ENCODE measurements at places on chromosomes 2 and 18. TPM values are rescaled to one million over a fixed set of nuclear protein-coding genes. Genes with fewer than 3 reads are reported as not detected.
A peak's percentile ranks its signal among the peaks of the same experiment; 100 is the strongest.

- no peak overlapping the region for H3K27ac ChIP-seq
- no peak overlapping the region for H3K4me3 ChIP-seq
- DNase-seq = no peak
- H3K36me3 ChIP-seq = no peaks in the 10 kb centered on the region
- H3K4me1 ChIP-seq = no peaks in the 10 kb centered on the region
Observed at GRCh38 chr2:237351796-237352195, 62.2 kb downstream of the COL6A3 start.

DNA sequence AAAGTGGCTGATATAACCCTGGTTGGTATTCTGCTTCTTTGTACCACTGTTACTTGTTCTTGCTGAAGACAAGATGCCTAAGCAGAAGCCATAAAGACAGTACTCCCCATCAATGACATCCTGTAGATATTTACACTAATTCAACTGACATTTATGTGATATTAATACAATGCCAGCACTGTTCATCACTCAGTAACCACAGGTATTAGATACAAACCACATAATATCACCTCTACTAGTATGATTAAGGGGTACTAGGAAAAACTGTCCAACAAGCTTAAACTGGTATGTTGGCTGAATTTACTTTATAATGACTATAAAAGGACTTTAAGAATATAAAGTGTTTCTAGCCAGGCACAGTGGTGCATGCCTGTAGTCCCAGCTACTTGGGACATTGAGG, 65.8 kb downstream of the RTN4 start:
- H3K27me3 ChIP-seq = no peaks in the 10 kb centered on the region
- DNase-seq = no peak

GRCh38 chr2:165791421-165792103, 2.5 kb downstream of the GALNT3 start:
- no peak for DNase-seq
- H3K4me3 ChIP-seq = no peak overlapping the region
- no peak overlapping the region for H3K27ac ChIP-seq
- no peaks in the 10 kb centered on the region for H3K36me3 ChIP-seq

- H3K27me3 ChIP-seq = no peaks in the 10 kb centered on the region
- no peaks in the 10 kb centered on the region for H3K36me3 ChIP-seq
- no peaks in the 10 kb centered on the region for H3K4me1 ChIP-seq
- DNase-seq = no peak
Observed at GRCh38 chr18:44862112-44862511, 181.4 kb downstream of the SETBP1 start.

ABCG5 gene
- total RNA-seq = not detected

GRCh38 chr18:57918601-57919000, 115.5 kb upstream of the ATP8B1 start:
- no peaks in the 10 kb centered on the region for H3K27me3 ChIP-seq
- no peak for DNase-seq
- no peaks in the 10 kb centered on the region for H3K36me3 ChIP-seq
- no peak overlapping the region for H3K27ac ChIP-seq

DNA sequence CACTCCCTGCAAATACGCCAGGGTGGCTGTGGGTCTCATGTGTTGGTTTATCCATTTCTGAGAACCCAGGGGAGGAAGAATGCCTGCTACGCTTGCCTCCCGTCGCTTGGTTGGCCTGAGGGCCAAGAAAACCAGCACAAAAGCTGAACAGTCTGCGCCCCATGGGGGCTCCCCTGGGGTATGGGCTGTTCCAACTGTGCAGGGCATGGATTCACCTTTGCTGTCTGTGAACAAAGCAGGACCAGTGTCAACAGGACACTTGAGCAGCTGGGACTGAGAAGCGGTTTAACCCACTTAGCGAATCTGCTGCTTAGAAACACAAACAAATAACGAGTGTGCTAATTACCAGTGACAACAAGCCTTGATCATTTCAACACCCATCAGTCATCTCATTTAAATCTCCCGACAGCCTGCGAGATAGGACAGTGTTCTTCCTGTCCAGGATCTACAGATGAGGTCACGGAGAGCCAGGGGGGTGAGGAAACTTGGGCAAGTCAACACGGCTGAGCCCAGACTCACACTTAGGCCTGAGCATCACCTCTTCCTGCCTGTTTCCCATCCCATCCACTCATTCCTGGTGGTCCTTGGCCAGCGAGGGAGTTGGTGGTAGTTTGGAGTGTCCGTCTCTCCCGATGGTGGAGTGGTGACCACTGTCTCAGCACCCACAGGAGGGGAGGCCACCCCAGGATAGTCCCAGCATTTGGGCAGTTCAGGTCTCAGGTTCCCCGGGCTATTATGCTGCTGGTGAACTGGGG, 111.6 kb upstream of the HAAO start:
- peak overlapping the region; percentile 23 for H3K27ac ChIP-seq
- H3K4me3 ChIP-seq = no peak overlapping the region
- no peaks in the 10 kb centered on the region for H3K27me3 ChIP-seq

DNA sequence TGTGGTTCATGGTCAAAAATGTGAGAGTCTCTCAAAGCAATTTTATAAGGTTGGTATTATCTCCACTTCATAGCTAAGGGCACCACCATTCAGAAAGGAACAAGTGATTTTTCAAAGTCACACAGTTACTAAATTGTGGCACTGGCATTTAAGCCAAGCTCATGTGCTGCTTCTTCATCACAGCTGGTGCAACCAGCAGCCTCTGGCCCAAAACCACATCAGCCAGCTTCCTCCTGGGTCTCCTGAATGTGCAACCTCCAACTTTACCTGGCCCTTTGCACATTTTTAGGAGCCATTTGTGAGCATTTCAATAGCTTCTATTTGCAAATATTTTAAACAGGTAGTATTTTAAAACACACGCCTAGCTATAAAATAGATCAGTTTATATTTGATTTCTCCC, 293.7 kb downstream of the BCL11A start:
- no peak overlapping the region for H3K4me3 ChIP-seq
- no peaks in the 10 kb centered on the region for H3K27me3 ChIP-seq
- no peak for DNase-seq
- no peak overlapping the region for H3K27ac ChIP-seq

GRCh38 chr2:69188182-69188900, 175.4 kb downstream of the ANTXR1 start:
- peaks cover 39% of the 10 kb centered on the region for H3K27me3 ChIP-seq
- H3K4me1 ChIP-seq = no peaks in the 10 kb centered on the region
- H3K27ac ChIP-seq = no peak overlapping the region
- H3K4me3 ChIP-seq = no peak overlapping the region
- DNase-seq = no peak
- no peaks in the 10 kb centered on the region for H3K36me3 ChIP-seq

- no peaks in the 10 kb centered on the region for H3K4me1 ChIP-seq
- no peaks in the 10 kb centered on the region for H3K36me3 ChIP-seq
Observed at GRCh38 chr2:1032030-1032429, 81.4 kb downstream of the SNTG2 start.

ERICH2 gene
- 1.3 TPM for total RNA-seq

GRCh38 chr2:96537734-96538486, 1.4 kb downstream of the ARID5A start:
- no peaks in the 10 kb centered on the region for H3K27me3 ChIP-seq
- peaks cover 5% of the 10 kb centered on the region for H3K4me1 ChIP-seq
- H3K4me3 ChIP-seq = peak overlapping the region; percentile 81
- no peak for DNase-seq

DNA sequence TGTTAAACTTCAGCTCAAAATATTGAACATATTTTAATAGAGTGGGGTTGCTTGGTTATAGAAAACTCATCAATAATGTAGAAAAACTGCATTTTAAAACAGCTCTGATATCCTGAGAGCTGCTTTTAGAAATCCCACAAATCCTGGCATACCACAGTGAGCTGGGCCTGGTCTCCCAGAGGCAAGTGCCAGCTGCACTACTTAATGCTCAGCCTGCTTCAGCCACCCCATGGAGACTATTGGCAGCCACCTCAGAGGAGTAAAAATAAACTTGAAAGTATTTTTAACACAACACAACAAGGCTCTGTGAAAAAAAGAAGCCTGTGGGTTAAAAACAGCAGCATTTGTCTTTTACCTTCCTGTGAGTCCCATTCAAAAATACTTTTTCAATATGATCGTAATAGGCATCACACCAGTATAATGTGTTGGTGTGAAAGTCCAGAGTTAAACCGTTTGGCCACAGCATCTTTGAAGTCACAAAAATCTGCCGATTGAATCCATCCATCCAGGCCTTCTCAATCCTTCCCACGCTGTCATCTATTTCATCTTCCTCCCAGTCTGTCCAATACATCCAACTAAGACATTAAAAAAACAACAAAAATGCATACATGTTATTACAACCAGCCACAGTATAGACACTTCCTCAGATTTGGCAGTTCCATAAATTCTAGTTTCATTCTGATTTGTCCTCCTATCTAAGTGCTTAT, 1115.3 kb downstream of the LRP1B start:
- H3K27me3 ChIP-seq = no peaks in the 10 kb centered on the region
- no peak for DNase-seq
- no peaks in the 10 kb centered on the region for H3K4me1 ChIP-seq
- no peak overlapping the region for H3K4me3 ChIP-seq
- H3K36me3 ChIP-seq = no peaks in the 10 kb centered on the region
- H3K27ac ChIP-seq = no peak overlapping the region

DNA sequence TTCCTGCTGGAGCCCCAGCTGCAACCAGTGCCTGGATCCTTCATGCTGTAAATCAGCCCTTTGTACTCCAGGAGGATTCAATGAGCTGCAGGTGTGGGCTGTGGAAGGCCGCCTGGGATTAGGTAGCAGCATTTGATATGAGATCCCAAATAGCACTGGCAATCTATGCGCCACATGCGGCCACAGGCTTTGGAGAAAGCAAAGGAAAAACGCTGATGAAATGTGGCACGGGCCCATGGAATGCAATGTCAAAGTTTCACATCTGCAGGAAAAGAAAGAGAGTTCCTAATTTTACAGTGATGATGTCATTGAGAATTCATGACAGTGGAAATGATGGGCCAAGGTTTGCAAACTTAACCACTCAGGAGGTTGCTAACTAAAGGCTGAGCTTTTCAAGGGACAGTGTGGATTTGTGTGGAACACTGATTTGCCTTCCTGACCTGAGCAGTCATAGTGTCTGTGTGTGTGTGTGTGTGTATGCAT, 216.4 kb upstream of the OSR1 start:
- no peak overlapping the region for H3K27ac ChIP-seq
- H3K4me3 ChIP-seq = no peak overlapping the region
- H3K27me3 ChIP-seq = no peaks in the 10 kb centered on the region

DNA sequence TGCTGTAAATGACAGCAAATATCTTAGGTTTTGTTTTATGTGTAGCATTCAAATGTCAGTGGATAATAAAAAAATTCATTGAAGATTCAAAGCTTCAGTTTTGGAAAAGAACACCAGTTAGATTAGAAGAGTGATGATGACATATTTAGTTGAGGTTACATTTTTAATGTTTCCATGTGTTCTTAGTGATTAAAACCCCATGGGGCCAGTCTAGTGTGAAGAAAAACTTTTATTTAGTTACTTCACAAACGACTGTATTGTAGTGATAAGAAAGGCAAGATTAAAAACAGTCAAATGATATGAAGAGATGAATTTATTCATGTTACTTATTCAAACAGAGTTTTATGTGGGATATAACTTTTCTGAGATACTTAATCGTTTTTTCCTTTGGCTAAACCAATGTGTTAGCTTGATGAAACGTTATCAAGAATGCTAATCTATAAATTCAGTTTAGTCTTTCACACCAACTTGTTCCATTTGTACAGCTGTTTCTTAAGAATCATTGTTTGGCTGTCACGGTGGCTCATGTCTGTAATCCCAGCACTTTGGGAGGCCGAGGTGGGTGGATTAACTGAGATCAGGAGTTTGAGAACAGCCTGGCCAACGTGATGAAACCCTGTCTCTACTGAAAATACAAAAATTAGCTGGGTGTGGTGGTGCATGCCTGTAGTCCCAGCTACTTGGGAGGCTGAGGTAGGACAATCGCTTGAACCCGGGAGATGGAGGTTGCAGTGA, 11.6 kb downstream of the BMPR2 start:
- no peaks in the 10 kb centered on the region for H3K27me3 ChIP-seq
- H3K36me3 ChIP-seq = no peaks in the 10 kb centered on the region
- peak; percentile 27 for DNase-seq
- H3K4me3 ChIP-seq = no peak overlapping the region

SLC9A2 gene
- total RNA-seq = 1.4 TPM

REG1B gene
- total RNA-seq = 2.3 TPM

TUBA3D gene
- not detected for total RNA-seq

DNA sequence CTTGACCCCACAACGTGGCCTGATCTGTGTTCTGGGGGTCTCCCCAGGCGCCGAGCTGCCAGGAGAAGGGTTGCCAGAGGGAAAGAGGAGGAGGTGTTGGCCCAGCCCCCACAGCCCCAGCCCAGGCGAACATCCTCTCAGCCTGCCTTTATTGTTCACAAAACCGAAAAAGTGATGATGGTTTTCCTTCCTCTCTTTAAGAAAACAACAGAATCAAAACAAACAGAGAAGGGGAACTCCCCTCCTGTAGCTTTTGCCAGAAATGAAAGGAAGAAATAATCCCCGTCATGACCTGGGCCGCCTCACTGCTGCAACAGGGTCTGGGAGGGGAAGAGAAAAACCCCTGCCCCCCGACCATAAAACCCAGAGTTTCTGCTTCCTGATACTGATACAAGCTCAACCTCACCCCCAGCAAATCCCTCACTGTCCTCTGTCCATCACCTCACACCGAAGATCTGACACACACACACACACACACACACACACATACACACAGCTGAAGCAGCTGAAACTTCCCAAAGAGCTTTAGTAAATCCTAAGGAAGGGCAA, 52.0 kb downstream of the ZFP36L2 start:
- peak overlapping the region; percentile 30 for H3K27ac ChIP-seq
- no peak overlapping the region for H3K4me3 ChIP-seq
- H3K4me1 ChIP-seq = peaks cover 73% of the 10 kb centered on the region
- no peak for DNase-seq

- H3K27ac ChIP-seq = no peak overlapping the region
- H3K4me3 ChIP-seq = no peak overlapping the region
- no peaks in the 10 kb centered on the region for H3K4me1 ChIP-seq
- DNase-seq = no peak
- H3K27me3 ChIP-seq = no peaks in the 10 kb centered on the region
Observed at GRCh38 chr2:211835695-211836094, 702.9 kb downstream of the ERBB4 start.

TPO gene
- not detected for total RNA-seq

ADD2 gene
- total RNA-seq = 59.6 TPM

EMILIN2 gene
- 0.34 TPM for total RNA-seq

AGXT gene
- total RNA-seq = 0.18 TPM

TACR1 gene
- not detected for total RNA-seq

HSPE1 gene
- 223 TPM for total RNA-seq

- no peaks in the 10 kb centered on the region for H3K4me1 ChIP-seq
- no peak overlapping the region for H3K4me3 ChIP-seq
- no peak for DNase-seq
- peaks cover 36% of the 10 kb centered on the region for H3K27me3 ChIP-seq
Observed at GRCh38 chr2:10980886-10981425, 69.2 kb downstream of the KCNF1 start.
